ENCODE measurements at places on chromosomes 4 and X. TPM values are rescaled to one million over a fixed set of nuclear protein-coding genes. Genes with fewer than 3 reads are reported as not detected.

SPACA5 gene
- polyA plus RNA-seq = not detected

ABCG2 gene
- polyA plus RNA-seq = 0.01 TPM

SPANXN2 gene
- not detected for polyA plus RNA-seq

DNA sequence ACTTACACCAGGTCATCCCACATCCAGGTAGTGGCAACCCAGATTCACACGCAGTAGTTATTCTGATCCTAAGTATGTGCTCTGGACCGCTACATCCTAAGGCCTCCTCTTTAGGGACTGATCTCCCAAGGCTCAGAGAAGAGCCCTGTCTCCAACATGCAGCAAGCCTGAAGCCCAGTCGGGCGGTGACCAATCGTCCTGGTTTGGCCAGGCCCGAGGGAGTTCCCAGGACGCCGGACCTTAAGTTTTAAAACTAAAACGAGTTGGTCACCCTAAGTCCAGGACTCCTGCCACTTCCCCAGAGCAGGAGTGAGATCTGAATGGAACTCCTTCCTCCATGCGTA lies 385 bp downstream of the LYAR start:
- DNase-seq = no peak

DNA sequence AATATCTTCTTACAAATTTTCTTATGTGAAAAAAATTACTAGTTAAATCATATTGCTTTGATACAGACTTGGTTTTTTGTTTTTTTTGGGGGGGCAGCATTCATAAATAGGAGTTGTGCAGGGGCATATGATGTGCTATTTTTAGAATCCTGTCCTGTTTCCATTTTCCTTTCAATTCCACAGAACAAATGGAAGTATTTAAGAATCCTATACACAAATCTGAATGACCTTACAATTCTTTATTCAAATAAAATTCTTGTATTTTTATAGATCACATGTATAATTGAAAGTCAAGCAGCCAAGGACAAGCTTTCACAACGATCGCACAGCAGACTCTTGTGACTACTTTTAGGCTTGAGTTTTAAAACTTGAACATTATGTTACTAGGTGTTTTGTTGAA lies 523.9 kb downstream of the ANKRD50 start:
- DNase-seq = no peak

DNA sequence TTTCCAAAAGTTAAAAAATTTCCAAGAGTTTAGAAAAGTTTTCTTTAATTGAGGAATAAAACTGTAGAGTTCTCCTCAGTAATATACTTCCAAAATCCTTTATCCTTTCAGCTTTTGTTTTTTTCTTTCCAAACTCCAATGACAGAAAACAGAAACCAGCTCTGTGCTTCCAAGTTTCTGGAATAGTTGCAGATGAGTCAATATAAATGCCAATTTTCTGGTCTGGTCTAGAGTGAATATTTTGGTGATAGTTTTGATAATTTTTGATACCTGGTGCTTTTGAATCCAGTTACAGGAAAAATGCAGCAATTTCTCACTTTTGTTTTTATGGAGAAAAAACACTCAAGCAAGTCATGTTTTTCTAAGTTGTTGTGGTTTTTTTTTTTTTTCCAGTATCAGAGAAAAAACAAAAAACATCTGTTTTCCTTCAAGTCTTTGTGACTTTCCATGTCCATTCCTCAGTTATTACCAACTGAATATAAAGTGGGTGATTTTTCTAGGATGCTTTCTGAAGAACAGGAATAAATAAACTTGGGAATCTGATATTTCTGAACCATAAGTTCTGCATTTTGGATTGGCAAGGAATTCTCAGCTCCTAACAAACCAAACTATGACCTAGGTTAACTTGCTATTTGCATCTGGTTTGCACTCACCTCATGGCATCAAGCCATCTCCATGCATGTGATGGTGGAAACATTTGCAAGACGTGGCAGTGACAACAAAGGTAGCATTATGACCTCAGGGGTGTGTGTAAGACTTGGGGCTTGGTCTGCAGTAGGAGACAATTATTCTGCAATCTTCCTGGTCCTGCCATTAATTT lies 139.1 kb downstream of the VEGFC start:
- DNase-seq = no peak

GRCh38 chrX:47174376-47174775 lies 19.3 kb upstream of the UBA1 start:
- no peak for DNase-seq

DNA sequence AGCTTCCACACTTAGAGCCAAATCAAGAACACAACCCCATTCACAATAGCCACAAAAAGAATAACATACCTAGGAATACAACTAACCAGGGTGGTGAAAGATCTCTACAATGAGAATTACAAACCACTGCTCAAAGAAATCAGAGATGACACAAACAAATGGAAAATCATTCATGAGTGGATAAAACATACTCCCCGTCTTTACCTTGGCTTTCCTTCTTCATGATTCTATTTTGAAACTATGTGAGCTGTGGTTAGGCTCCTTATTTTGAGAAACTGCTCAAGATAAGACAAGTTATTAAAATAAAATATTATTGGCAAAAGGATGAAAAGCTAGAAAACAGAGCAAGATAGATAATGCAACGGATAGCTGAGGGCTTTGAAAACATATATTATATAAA lies 598.1 kb upstream of the FAT1 start:
- no peak for DNase-seq

- DNase-seq = no peak
Observed at GRCh38 chr4:186486172-186486571, 69.2 kb downstream of the MTNR1A start.
